ENCODE measurements at places on chromosomes 2 and 18. TPM values are rescaled to one million over a fixed set of nuclear protein-coding genes. Genes with fewer than 3 reads are reported as not detected.

GRCh38 chr2:238146884-238147544 is 8.5 kb downstream of the KLHL30 start:
- no peak for DNase-seq

GRCh38 chr18:39480494-39481195 is 1915.0 kb upstream of the CELF4 start:
- no peak for DNase-seq

DNA sequence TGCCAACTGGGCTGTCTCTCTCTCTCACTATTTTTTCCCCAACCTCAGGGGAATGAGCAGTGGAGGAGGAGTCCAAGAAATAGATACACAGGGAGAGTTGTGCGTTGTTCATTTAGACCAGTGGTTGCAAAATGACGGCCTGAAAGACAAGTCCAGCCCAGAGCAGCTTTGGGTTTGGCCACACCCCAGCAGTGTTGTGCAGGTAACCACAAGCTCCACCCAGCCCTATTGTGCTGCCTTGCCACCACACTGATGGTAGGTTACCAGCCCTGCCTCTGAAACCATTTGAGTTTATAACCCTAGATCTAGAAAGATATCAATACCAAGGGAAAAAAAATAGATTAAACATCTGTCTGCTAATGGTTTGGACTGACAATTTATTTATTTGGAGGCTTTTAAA is 144.3 kb downstream of the CMPK2 start:
- DNase-seq, result no peak

DNA sequence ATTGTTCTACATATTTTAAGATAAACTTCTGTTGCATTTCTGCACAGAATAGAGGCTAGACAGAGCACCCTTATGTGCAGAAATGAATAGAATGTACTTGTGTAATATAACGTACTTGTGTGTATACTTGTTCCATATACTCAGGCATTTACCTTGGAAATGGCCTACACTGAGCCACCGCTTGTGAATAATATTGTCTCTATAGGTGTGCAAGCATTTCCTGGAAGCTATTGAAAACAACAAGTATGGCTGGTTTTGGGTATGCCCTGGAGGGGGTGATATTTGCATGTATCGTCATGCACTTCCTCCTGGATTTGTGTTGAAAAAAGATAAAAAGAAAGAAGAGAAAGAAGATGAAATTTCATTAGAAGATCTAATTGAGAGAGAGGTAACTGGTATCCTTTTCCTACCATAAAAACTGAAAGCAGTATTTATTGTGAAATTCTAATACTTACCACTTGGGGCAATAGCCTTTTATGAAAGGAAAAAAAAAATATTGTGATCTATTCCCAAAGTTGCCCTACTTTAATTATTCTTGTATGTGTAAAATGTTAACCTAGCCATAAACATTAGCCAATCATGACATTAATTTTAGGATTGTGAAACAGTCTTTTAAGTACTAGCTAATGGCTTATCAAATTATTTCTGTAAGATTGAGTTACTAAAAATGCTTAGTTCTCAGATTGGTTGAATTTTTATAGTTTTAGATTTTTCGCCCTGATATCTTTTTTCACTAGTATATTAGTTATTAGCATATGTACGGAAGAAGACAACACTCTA is 18.0 kb downstream of the ZC3H15 start:
- DNase-seq, result peak; percentile 44

- no peak for DNase-seq
Observed at GRCh38 chr2:236870370-236870769, 215.3 kb upstream of the COPS8 start.

Gene CAPN14
- 0.07 TPM for polyA plus RNA-seq

GRCh38 chr2:58135861-58136260 is 89.3 kb downstream of the VRK2 start:
- no peak for DNase-seq

Measured in muscle of back (tissue), 13 donors.